ENCODE measurements at places on chromosomes 3 and 15.

- DNase-seq: no peak
These were observed 227.4 kb downstream of the THSD4 start for GRCh38 chr15:71342658-71343057.

- no peak for DNase-seq
These were observed 98.8 kb upstream of the PLXND1 start for GRCh38 chr3:129705274-129705673.

- DNase-seq: no peak
These were observed 10.7 kb upstream of the ABTB1 start for GRCh38 chr3:127662001-127662469.

GRCh38 chr3:28667646-28668621 is 319.3 kb upstream of the AZI2 start:
- DNase-seq: no peak

GRCh38 chr3:197541756-197542539 is 13.8 kb downstream of the BDH1 start:
- no peak for DNase-seq

GRCh38 chr3:39541917-39542329 is 74.4 kb downstream of the MOBP start:
- DNase-seq: no peak

GRCh38 chr3:158465074-158465473 is 105.9 kb upstream of the MLF1 start:
- DNase-seq: no peak

GRCh38 chr3:64141476-64141875 is 83.8 kb downstream of the PRICKLE2 start:
- DNase-seq: no peak

- no peak for DNase-seq
These were observed 19.1 kb upstream of the XYLB start for GRCh38 chr3:38327335-38328009.

GRCh38 chr3:15844889-15845288 is 47.1 kb upstream of the ANKRD28 start:
- no peak for DNase-seq

DNA sequence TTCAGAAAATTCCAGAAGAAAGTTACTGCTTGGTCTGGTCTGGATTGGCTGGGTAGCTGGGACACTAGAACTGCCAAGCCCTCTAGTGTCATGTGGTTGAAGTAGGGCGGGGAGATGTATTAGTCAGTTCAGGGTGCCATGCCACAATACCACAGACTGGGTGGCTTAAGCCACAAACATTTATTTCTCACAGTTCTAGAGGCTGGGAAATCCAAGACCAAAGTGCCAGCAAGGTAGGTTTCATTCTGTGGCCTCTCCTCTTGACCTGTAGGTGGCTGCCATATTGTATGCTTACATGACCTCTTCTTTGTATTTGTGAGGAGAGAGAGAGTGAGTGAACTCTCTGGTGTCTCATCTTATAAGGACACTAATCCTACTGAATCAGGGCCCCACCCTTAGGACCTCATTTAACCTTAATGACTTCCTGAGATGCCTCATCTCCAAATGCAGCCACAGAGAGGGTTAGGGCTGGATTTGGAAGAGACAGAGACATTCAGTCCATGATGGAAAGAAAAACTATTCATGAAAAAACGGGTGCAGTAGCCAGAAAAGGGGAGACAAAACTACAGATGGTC is 18.1 kb upstream of the ZSCAN2 start:
- DNase-seq: no peak

GRCh38 chr15:65004993-65005392 is 15.3 kb upstream of the SPG21 start:
- no peak for DNase-seq

- DNase-seq: no peak
These were observed 4.8 kb downstream of the TAGLN3 start for GRCh38 chr3:112003321-112004080.

- no peak for DNase-seq
These were observed 281.7 kb upstream of the COL8A1 start for GRCh38 chr3:99356696-99357095.

- DNase-seq: no peak
These were observed 140.3 kb downstream of the TBC1D5 start for GRCh38 chr3:17602126-17602525.

GRCh38 chr15:84967380-84967779 is 14.3 kb upstream of the PDE8A start:
- no peak for DNase-seq

DNA sequence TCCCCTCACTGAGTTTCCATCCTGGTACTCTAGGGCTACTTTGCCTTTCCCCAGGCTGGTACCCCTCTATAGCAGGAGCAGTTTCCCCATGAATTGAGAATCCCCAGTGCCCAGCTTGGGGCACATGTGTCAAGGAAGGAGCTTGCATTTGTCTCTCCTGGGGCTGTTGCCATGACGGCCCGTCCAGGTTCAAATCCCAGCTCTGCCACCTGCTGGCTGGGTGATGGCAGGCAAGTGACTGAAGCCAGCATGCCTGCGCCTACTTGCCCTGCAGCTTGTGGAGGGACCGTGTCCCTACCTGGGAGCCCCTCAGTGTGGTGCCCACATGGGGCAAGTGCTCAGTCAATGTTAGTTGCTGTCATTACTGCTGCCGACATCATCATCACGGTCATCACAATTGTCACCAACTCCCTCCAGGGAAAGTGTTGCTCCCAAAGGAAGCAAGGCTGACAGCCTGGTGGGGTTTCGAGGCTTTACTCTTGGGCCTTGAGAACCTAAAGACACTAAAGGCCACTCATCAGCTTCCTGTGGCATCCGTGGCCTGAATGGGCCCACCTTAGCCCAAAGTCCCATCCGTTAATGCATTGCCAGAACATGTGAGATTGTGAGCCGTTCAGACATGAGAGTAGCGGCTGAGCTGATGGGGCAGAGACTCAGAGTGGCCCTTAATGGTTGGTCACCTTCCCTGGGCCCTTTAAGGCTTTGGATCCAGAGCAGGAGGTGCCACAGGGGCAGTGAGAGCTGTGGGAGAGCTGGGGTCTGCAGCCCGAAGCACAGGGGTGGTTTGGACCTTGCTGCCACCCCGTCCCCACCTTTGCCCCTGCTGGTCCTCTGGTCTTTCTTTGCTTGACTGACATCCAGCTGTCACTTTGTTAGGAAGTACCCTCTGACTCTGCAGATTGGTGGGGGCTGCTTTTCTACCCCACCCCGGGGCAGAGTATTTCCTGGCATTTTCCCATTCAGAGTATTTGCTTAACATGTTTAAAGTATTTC is 144.4 kb downstream of the DNAJB8 start:
- peak; percentile 46 for DNase-seq

GRCh38 chr3:5095886-5096285 is 26.2 kb upstream of the ARL8B start:
- DNase-seq: no peak

GRCh38 chr15:80317389-80318182 is 65.6 kb upstream of the CTXND1 start:
- no peak for DNase-seq

DNA sequence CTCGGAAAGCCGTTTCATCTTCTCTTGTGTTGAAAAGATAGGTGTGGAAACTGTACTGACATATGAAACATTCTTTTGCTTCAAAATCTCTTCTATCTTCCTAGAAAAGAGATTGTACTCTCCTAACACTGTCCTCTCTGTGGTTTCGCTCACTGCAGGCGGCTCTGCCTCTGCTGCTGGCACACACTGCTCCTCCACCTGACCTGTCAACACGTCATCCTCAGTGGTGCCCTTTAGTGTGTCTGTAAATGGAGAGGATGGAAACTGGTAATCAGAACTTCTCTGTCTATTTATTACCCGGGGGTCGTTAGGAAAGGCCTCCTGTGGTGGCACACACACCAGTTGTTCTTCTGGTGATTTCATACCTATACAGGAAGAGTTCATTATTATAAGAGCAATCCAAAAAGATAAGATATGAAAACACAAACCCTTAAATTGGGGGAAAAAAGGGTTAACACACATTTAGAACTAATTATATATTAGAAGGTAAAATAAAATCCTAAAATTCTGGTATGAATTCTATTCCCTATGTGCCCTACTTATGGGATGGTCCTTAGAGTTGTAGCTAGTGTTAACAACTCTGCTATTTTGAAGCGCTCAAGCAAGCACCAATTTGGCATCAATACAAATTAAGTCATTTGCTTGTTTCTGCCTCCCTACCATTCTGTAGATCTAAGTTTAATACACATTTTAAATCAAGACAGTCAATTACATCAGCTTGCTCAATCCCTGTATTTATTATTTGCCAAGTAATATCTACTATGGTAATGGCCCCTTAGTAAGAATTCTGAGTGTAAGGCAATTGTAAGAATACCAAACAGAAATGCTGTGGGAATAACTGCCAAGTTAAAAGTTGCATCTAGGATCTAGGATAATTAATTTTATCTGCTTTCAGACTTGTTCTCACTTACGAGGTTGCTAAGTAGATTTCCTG is 49.2 kb downstream of the TASOR start:
- DNase-seq: no peak

DNA sequence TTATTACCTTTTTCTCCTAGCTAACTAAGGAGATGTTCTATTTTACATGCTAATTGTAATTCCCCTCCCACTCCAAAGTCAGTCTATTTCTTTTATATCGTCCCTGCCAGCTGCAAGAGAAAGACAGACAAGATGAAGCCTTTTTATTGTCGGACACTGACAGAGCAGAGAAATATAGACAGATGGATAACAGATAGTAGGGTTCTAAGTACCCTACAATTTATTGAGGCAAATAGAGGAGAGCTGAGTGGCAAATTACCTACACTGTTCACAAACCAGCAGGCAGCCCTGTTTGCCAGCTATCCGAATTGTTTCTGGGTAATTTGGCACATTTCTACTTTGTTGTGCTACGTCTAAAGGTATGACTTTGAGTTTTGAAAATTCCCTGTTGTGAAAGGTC is 392.3 kb upstream of the ZNF717 start:
- no peak for DNase-seq

- DNase-seq: peak; percentile 47
These were observed 12.7 kb downstream of the ATP10A start for GRCh38 chr15:25850154-25851111.

DNA sequence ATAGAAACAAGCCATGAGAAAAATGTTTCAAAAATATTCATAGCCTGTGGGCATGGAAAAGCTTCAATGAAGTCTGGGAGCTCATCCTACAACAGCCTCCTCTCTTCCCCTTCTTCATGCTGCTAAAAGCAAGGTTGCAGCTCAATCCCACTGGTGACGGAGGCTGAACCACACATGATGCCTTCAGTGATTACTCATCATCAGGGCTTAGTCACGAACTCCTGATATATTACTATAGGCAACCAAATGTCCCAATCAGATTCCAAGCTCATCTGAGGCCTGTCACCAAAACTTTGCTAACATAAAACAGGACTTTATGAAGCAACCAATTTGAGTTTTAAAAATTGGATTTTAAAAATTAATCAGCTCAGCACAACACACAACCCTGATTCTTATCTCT is 24.0 kb upstream of the SLC24A5 start:
- no peak for DNase-seq

GRCh38 chr3:6862880-6863195 is 1.9 kb downstream of the GRM7 start:
- no peak for DNase-seq

DNA sequence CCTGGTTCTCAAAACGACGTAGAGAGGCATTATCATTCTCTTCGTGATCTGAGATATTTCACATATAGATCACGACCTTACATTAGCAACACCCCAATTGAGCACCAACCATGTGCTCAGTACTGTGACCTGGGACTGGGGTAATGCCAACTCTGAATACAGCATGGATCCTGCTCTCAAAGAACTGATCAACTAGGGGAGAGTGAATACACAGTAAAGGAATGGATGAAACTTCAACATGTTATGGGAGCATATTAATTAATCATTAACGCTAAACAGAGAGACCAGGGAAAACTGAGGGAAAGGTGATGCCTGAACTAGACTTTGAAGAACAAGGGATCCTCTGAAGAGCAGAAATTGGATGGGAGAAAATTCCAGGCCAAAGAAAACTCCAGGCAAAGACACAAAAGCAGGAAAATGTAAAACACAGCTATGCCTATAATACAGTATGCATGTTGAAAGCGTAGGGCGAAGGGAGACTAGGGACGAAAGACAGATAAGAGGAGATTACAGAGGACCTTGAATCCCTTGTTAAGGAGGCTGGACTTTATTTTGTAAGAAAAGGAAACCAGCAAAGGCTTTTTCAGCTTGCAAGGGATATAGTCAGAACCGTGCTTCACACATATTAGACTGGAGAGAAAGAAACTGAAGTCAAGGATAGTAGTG is 105.7 kb downstream of the ANO10 start:
- no peak for DNase-seq

DNA sequence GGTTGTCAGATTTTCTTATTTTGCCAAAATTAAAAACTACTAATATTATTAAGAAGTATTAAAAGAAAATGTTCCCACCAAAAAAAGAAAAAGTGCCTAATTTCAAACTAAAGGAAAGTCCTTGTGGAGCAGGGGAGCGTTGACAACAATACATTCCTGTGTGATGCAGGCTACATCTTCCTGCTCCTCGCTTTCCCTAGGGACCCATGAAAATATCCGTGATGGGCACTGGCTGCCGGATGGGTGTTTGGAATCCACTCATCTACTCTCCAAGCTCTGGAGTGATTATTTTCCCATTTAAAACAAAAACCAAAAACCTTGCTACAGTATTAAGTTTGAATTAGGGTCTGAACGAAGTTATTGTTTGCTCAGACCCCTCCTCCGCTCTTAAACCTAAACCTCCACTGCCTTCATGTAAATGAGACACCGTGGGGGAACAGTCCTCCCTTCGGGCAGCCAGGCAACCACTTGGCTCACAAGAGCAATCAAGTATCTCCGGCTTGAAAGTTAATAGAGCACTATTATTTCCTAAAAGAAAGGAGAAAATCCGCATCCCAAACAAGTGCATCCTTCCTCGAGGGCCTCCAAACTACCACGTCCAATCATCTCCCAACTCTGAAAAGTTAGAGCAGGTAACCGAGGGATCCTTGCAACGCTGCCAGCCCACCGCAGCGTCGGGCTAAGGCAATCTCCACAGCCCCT is 1.5 kb downstream of the ITGB5 start:
- DNase-seq: no peak

DNA sequence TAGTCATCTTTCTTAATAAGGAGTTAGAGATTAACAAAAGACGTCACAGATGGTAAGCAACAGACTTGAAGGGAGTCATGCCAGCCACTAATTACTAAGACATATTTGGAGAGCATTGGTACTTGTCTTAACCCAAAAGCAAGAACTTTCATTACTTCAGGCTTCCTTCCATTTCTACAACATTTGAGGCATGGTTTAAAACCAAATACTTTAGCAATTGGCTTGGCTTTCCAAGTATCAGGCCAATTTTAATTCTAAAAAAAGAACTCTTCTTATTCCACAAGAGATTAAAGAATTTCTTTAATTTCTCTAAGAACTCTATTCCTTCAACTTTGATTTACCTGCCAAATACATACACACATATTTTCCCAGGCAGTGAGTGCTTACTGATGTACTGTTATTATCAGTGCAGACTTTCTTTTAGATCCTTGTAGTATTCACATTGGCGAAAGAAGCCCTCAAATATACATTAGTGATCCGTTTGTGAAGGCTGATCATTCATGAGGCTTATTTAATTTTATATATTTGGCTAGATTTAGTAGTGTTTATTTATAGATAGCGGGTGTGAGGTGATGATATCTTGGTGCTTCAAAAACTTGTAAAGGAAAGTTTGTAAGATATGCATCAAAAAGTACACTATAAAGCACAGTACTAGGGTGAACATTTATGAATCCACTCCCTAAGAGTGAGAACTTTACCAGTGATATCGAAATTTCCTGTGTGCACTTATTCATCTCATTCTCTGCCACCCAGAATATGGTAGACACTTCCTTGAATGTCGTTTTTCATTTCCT is 229.2 kb downstream of the MFSD1 start:
- DNase-seq: no peak

- no peak for DNase-seq
These were observed 85.0 kb upstream of the CNTN6 start for GRCh38 chr3:1007866-1008265.

- DNase-seq: no peak
These were observed 78.8 kb downstream of the IL5RA start for GRCh38 chr3:3031326-3031725.

Measured in T-helper 2 cell (primary cell).